CD4-positive, alpha-beta T cell (primary cell): ENCODE measurements at places on chromosomes 1 and 21.

DNA sequence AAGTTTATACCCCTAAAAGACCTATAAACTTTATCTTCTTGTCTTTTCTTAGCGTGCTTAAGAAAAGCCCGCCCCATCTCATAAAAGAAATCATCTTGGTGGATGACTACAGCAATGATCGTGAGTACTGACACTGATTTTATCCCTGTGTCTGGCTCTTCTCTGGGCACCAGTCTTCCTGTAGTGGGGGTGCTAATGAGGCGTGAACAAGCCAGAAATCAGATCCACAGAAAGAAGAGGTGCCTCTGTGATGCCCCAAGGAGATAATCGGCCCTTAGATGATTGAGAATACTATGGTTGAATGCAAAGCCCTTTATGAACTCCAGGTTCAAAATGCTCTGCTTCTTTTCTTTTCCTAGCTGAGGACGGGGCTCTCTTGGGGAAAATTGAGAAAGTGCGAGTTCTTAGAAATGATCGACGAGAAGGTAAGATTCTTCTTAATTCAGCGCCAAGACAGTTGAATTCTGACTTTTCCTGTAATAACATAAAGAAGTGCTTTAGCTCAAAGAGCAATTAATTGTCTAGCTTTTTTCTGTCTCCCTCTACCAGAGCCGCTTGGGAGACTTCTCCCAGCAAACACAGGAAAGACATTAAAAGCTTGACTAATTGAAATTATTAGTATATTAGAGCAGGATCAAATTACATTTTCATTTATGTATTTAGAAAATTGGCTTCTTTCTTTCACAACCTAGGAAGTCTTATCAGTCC lies 169.4 kb downstream of the GALNT2 start:
- DNase-seq, result no peak

- DNase-seq, result no peak
Measured at GRCh38 chr1:34060187-34060730, 104.8 kb downstream of the CSMD2 start.

GRCh38 chr1:36153476-36153875 lies 2.5 kb upstream of the MAP7D1 start:
- no peak for DNase-seq

- no peak for DNase-seq
Measured at GRCh38 chr1:241606544-241606943, 33.6 kb downstream of the CHML start.

DNA sequence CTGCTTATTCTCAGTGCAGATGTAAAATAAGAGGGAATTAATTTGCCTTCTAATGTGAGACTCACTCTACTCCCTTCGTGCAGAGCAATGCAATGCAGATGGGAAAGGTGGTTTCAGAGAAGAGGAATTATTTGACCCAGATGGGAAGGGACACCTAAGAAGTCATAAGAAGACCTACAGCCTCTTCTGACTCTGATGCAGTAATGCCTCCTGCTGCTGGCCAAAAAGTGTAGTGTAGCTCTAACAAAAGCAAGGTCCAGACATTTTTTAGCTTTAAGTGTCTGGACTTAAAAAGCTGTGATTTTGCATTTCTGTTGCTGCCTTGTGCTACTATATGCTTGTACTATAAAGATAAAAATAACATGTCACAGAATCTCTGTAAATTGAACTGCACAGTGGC lies 501.4 kb downstream of the TTLL7 start:
- no peak for DNase-seq

- no peak for DNase-seq
Measured at GRCh38 chr1:196387766-196388165, 220.5 kb downstream of the KCNT2 start.

DNA sequence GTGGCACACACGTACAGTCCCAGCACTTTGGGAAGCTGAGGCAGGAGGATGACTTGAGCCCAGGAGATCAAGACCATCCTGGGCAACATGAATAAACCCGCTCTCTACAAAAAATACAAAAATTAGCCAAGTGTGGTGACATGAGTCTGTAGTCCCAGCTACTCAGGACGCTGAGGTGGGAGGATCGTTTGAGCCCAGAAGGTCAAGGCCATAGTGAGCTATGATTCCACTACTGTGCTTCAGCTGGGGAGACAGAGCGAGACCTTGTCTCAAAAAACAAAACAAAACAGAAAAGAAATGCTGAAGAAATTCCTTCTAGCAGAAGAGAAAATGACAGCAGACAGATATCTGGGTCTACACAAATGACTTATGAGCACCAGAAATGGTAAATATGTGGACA lies 10.3 kb downstream of the ALDH9A1 start:
- DNase-seq, result no peak

DNA sequence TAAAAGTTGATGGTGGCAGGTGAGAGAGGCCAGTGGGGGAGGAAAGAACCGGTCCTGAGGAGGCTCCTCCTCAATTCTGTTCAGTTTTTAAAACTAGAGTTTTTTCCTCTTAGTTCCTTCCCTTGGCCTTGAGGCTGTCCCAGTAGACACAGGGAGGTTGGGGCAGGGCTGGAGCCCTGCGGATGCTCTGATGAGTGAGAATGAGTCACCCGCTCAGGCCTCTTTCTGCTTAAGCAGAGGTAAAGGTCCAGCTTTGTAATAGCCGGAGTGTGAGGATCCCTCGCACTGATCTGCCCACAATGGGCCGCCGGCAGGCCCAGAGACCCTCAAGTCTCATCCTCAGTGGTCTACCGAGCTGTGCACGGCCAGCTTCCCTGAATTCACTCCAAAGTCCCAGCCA lies 49.6 kb upstream of the IRF2BP2 start:
- DNase-seq, result no peak

GRCh38 chr1:53310847-53311681 lies 16.8 kb downstream of the LRP8 start:
- no peak for DNase-seq

- peak; percentile 66 for DNase-seq
Measured at GRCh38 chr1:159132271-159132881, 39.0 kb upstream of the CADM3 start.

DNA sequence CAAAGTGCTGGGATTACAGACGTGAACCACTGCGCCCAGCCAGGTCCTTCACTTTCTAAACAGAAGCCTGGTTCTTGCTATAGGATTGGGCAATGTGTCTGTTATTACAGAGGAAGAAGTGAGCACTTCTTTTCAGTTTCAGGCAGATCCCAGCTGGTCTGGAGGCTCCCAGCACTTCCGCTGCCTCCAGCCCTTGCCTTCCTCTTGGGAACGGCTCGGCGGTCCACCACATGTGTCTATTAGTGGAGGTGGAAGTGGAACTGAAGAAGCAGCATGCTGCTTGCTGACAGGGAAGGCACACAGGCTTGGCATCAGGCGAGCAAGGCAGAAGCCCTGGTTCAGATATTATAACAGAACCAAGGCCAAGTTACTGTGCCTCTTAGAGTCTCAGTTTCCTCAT lies 17.0 kb downstream of the MKNK1 start:
- DNase-seq, result peak; percentile 17

- no peak for DNase-seq
Measured at GRCh38 chr1:156376958-156377919, 8.2 kb downstream of the RHBG start.

DNA sequence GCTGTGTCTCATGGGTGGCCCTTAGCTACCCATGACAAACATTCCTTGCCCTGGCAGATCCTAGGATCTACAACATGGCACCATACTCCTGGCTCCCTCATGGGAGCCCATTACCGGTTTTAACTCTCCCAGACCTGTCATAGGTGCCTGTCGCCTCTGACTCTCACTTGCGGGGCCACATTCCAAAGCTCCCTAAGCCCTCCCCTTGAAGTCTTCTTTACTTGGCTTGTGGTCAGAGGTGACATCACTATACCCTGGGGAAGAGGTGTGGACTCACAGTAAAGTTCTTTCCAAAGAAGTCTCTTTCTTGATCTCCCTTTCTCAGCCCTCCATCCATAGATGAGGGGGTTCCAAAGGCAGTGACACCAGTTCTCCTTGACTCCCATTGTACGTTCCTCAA lies 5.4 kb upstream of the SLAMF9 start:
- DNase-seq, result no peak

DNA sequence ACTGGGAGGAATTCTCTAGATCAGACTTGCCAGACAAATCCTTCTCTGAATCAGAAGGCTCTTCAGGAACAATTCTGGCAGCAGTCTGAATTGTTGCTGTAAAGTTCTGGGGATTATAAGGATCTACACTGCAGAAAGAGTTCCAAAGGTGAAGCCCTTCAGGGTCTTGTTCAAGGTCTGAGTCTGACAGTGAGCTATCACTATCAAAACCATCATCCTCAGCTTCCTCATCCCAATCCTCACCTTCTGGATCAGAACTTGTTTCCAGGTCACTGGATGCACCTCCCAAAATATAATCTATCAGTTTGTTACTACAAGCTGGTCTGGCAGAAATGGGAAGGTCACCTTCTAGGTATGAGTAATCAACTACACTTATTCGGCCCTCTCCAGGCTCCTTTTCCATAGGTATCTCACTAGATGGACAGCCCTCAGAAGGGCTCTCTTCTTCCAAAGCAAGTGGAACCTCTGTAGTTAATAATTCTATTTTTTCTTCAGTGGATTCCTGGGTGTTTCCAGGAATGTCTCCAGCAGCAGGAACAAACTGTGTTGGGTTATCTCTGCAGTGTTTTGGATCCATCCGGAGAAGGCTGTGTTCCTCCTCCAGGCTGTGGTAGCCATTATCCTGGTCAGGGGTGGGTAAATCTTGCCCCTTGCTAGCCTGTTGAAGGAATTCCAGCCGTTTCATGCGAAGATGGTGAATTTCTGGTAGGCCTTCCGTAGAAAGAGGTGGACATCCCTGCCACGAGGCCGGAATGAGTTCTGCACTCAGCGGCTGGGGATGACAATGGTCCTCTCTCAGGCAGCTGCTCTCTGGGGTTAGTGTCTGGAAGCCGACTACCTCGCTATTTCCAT lies 1.6 kb downstream of the PPP1R15B start:
- DNase-seq, result no peak

- no peak for DNase-seq
Measured at GRCh38 chr1:115377411-115377810, 39.4 kb upstream of the NGF start.

- no peak for DNase-seq
Measured at GRCh38 chr1:155322571-155322952, 1.9 kb downstream of the RUSC1 start.

- DNase-seq, result no peak
Measured at GRCh38 chr1:171769171-171769570, 12.3 kb upstream of the METTL13 start.

DNA sequence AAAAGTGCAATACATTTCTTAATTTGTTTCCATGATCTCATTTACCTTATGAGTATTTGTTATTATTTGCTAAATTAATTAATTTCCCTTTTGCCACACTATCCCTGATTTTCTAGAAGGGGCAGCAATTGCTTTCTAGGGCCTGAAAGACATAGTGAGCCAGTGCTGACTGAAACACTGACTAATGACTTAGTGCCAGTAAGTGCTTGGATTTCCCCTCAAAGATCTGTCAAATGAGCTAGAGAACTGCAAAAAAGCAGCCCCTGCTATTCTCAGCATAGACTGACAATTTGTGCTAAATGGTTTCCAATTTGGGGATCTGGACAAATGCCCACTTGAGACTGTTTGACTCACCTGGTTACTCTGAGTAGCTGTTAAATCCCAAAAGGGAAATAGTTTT lies 35.6 kb upstream of the USH2A start:
- DNase-seq, result no peak

- no peak for DNase-seq
Measured at GRCh38 chr1:166174108-166174507, 7.3 kb upstream of the FAM78B start.

DNA sequence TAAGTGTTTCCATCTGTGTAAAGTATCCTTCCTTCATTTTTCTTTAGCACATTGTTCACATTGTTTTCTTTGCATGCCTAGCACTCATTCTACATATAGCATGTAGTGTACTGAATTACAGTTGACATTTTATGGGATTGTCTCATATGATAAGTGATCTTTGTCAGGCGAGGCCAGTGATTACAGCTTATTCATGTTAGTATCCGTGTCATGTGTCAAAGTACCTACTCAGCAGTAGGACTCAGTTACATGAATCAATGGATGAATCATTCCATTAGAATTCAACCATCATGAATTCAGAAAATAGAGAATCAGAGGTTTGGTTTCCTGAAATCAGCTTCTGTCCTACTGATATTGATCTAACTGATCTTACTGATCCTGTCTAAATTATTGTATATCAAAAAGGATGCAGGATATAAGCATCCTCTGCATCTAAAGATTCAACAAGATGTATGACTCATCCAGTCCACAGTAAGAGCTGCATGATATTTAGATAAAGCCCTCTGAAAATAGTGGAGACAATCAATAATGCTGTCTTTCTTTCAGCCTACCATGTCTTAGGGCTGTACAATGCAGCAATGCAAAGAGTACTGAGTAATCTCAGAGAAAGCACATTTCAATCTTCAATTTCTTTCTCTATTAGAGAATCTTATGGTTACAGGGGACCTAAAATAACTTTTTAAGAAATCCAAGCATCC lies 20.7 kb upstream of the HRNR start:
- no peak for DNase-seq

- no peak for DNase-seq
Measured at GRCh38 chr1:174239541-174239940, 80.2 kb downstream of the RABGAP1L start.

DNA sequence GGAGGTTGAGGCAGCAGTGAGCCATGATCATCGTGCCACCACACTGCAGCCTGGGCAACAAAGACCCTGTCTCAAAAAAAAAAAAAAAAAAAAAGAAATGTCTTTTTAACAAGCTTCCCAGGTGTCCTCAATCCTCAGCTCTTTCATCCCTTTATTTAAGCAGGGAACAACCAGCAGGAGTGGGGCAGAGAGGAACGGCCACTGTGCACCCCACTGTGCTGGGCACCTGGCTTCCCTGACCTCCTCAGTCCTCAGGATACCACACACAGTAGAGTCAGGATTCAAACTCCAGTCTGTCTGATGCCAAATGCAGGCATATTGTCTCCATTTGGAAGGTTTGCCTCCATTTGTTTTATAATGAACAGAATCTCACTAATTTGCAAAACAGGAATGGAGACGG lies 19.8 kb upstream of the PTAFR start:
- DNase-seq, result no peak

GRCh38 chr1:1122078-1122811 lies 6.4 kb upstream of the C1orf159 start:
- peak; percentile 85 for DNase-seq

GRCh38 chr1:87274851-87275250 lies 53.8 kb upstream of the LMO4 start:
- no peak for DNase-seq

GRCh38 chr1:115084902-115085511 lies 4.3 kb downstream of the TSPAN2 start:
- DNase-seq, result no peak

- no peak for DNase-seq
Measured at GRCh38 chr1:156908541-156908940, 11.9 kb upstream of the LRRC71 start.

- DNase-seq, result no peak
Measured at GRCh38 chr1:151681923-151682322, 34.7 kb downstream of the CELF3 start.
